ENCODE measurements at places on chromosomes 3 and 15.

DNA sequence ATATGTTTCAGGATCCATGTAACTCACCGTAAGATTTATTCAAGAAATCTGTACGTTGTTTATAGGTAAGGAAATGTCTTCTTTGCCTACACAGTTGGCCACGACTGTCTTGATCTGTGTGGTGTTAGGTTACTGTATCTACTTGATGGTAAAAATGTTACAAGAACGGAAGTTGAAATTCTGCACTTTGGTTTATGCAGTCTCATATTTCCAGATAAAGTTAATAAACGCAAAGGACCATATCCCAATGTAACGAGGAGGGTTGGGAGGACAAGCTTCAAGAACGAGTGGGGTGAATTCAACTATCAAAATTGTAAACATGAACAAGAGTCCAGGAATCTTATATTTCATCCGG is 1.0 kb downstream of the USF3 start:
- DNase-seq: no peak

DNA sequence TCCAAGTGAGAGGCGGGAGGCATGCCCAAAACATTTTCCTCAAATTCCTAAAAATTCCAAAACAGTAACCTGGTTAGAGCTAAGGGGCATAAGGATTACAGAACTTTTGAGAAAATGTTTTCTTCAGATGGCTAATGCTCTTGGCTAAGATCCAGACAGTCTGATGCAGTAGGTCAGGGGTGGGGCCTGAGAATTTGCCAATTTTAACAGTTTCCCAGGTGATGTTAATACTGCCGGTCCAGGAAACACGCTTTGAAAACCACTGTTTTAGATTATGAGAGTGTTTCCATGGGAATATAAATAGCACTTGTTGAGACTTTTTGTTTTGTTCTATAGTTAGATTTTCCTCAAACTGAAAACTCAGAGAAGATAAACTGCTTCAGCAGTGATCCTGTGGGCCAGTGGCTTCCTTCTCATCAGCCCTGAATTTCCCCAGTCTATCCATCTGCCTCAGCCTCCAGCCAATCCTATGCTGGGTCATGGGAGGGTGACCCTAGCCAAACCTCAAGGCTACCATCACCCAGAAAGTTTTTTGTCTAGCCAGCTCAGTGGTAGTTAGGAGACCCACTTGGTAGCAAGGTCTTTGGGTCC is 71.6 kb upstream of the ACP3 start:
- DNase-seq: no peak

DNA sequence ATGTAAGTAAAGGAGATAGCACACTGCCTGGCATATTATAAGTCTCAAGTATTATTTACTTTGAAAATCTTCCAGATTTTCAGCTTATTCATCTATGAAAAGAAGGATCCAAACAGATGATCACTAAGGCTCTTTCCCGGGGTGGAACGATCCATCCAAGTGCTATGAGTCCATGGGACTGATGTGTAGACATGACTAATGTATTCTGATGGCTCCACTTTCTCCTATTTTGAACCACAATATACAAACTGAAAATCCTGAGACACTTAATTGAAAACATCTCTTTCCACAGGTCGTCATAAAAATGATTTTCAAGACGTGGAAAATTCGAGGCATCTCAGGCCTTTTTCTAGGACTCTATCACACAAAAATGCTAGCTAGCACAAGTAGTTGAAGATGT is 33.4 kb upstream of the CHRM5 start:
- no peak for DNase-seq

DNA sequence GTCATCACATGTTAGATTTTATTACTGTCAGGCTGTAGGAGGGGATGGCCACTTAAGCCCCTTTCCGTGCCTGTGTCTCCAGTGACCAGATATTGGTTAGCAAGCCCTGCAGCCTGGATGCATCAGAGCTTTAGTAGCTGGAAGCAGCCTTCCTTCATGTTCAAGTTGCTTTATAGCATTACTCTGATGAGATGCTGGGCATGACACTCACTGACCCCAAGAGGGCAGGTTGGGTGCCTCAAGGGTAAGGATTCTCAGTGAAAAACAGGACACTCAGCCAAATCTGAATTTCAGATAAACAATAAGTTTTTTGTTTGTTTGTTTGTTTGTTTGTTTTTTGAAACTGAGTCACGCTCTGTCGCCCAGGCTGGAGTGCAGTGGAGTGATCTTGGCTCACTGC is 68.5 kb upstream of the PTX3 start:
- no peak for DNase-seq

DNA sequence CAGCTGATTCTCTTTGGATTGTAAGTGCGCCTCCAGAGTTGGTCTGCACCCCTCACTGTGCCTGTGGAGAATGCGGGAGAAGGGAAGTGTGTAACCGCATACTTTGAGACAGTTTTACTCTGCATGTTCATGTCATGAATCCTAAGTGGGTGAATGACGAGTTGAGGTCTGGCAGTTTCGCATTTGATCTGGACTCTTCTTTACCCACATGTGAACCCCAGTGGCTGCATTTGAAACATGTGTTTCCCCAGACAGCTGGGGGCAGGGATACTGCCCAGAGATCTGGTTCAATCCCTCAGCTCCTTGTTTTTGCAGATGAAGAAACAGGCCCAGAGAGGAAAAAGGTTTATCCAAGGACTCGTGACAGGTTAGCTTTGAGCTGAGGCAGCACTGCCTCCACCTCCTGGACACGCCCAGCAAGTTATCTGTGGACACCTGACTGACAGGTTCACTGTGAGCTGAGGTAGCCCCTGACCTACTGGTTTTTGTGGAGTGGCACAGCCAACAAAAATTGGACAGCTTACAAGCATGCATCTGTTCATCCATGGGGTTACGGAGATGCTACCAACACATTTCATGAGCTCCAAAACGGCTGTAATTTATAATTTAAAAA is 207.3 kb downstream of the XXYLT1 start:
- no peak for DNase-seq

GRCh38 chr3:183437061-183437460 is 8.6 kb upstream of the MCF2L2 start:
- no peak for DNase-seq

Data from activated naive CD4-positive, alpha-beta T cell (primary cell).